ENCODE measurements at places on chromosomes 12 and 14.
A peak's percentile ranks its signal among the peaks of the same experiment; 100 is the strongest.

GRCh38 chr12:4137441-4137840, 136.1 kb upstream of the CCND2 start:
- no peak for DNase-seq

DNA sequence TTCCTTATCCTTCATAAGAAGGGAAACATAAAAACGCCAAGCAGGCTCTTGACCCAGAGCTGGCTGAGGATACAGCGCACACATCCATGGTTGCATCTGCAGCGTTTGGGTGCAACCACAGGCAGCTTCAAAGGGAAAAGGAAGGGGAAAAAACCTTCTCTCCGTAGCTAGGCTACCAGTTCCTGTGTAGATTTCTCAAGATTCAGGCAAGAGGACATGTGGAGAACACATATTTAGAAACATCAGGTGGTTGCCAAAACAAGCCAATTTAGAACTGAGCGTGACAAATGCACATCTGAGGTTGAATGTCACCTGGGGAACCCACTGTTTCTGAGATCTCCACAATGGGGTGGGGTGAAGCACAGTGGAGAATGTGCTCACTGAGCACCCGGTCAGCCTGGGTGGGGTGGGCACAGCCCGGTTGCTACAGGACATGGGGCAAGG, 78.3 kb upstream of the BDKRB2 start:
- no peak for DNase-seq

GRCh38 chr12:109822951-109823411, 10.2 kb downstream of the TRPV4 start:
- peak; percentile 32 for DNase-seq

DNA sequence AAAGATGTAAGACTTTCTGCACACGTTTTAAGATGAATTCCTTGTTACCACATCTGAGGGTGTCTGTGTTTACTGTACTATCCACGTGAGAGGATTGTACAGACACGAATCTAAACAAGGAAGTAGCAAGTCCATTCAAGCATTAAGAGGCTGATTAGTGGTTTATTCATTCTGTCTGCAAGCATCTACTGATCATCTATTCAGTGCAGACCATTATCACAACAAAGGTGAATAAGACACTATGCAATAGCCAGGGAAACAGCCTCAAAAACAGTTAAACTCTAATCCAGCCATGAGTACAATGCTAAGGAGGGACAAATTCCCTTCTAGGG, 111.6 kb upstream of the PZP start:
- no peak for DNase-seq

DNA sequence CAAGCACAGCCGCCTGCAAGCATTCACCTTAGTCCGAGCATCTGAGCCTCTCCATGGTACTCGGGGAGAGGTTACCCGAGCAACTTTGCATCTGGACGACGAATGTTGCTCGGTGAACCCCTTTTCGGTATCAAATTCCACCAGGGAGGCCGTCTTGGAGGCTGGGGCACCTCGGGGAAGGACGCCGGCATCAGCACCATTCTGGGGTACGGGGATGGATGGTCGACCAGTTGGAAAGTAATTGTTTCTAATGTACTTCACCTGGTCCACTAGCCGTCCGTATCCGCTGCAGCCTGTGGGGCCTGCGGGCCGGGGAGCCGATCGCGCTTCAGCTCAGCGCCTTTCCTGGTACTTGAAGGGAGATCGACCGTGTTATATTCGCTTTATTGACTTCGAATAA, 161.7 kb upstream of the RTL1 start:
- DNase-seq, result no peak

DNA sequence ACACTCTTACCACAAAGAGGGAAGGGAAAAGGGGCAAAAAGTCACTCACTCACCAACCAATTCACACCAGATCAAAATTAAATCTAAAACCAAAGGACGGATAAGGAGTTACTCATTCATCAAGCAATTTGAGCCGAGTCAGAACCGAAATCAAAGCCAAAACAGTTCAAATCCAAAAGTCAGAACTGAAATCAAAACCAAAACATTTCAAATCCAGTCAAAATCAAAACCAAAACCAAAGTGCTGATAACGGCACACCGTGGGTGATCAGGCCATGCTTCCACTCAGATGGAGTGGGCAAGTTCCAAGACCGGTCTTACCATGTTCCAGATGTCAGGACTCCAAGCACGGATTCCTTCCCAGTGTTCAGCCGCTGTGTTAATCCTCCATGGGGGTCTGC, 139.5 kb downstream of the SLC38A6 start:
- DNase-seq, result no peak

DNA sequence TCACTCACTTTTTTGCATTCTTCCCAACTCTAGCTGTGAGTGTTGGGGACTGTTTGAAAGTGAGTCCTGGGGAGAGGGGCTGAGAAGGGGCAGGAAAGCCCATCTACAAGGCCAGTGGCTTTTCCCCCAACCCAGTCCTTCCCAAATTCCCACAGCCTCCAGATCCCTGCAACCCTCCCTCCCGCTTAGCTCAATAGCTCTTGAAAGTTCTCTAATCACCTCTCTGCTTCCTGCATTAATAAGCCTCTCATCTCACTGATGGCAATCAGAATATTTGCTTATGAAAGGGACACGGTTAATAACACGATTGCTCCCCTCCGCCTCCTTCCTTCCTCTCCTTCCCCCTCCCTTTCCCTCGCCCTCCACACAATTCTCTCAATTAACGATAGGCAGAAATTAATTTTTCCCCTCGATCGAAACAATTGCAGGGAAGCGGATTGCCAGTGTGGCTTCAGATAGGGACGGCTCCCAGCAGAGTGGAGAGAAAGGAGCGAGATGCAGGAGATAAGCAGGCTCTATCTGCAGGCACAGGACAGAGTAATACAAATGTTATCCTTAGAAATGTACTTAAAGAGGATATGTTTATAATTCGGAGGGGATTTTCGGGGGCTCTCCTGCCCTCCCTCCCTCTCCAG, 15.1 kb upstream of the GPATCH2L start:
- DNase-seq, result no peak

DNA sequence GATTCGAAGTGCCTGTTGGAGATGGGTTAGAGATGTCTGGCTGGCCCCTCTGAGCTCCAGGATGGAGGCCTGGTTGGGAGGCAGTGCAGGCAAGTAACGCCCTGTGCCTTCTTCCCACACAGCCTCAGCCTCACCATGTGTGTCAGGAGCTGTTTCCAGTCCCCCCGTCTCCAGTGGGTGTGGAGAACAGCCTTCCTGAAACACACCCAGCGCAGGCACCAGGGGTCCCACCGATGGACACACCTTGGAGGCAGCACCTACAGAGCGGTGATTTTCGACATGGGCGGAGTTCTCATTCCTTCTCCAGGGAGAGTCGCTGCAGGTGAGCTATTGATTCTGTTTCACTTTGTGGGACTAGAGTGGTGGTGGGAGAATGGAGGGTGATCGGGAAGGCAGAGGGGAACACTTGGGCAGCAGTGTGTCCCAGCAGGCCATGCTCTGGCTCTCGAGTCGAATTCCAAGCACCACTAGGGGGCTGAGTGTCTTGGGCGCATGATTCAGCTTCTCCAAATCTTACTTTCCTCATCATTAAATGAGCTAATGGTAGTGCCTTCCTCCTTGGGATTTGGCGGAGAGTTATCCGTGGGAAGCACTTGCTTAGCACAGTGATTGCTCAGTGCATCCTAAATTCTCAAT, 6.8 kb downstream of the ACAD10 start:
- peak; percentile 60 for DNase-seq

DNA sequence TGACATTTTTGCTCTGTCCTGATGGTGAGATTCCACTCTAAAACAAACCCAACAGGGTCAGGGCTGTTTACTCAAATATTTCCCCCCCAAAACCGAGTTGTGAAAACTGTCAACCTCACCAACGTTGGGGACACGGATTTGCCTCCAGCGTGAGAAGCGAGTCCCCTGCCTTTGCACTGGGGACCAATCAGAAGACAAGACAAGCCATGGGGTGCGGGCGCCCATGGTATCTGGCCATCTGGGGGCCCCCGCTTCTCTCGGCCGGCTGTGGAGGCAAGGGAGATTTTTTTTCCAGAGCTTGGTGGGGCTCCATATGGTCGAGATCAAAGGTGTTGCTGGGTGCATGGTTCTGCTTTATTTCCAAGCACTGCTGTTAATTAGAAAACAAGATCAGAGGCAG, 272.1 kb downstream of the BCL11B start:
- DNase-seq, result no peak

- DNase-seq, result no peak
These were observed 55.4 kb downstream of the DAO start for GRCh38 chr12:108935159-108935763.

- DNase-seq, result no peak
These were observed 75.7 kb downstream of the DIP2B start for GRCh38 chr12:50580436-50580835.

DNA sequence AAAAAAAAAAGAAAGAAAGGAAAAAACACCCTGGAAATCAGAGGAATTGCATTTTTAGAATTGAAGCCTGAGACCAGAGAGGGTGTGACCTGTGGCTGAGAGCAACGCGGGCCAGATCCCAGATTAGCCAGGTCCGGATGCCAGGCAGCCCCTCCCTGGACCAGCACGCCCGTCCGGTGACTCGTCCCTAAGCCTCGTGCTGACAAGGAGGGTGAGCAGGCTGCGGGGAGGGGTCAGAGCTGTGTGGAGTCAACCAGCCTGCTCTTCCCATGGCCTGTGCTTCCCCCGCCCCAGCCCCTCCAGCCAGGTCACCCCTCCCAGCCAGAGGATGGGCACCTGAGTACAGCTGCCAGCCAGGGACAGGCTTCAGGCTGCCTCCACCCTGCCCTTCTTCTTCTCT, 4.2 kb upstream of the KLC1 start:
- DNase-seq, result peak; percentile 90

GRCh38 chr14:31660728-31661127, 99.5 kb downstream of the NUBPL start:
- DNase-seq, result no peak

GRCh38 chr12:46267825-46268582, 839 bp downstream of the SLC38A1 start:
- peak; percentile 53 for DNase-seq

GRCh38 chr12:9372202-9372601, 164.0 kb upstream of the PZP start:
- DNase-seq, result no peak

GRCh38 chr12:90368081-90368480, 586.9 kb downstream of the CCER1 start:
- DNase-seq, result no peak

DNA sequence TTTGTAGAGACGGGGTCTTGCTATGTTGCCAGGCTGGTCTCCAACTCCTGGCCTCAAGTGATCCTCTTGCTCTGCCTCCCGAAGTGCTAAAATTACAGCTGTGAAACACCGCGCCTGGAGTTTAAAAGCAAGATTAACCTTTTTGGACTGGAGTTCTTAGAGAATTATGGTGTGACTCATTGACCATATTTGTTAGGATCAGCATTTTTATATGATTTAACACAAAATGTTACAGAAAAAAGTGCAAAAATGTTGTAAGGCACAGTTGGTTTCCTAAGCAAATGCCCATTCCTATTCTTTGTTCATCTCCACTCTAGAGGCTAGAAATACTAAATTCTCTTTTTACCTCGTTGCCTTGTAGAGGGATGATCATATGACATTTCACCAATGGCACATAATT, 27.6 kb downstream of the SLC35E3 start:
- no peak for DNase-seq

DNA sequence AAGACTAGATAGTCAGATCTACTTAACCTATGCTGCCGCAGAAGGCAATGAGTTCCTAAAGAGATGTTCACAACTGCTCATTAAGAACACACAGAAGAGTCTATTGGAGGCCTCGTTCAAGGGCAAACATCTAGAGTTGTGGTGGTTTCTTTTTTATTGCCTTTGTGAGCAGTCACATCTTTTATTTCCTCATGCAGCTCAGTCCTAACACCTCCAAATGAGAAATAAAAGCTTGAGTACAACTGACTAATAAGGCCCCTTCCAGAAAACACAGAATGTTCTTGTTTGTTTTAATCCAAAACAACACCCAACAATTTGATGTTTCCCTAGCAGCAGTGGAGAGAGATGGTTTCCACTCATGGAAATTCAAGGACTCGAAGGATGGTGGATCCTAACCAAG, 123.5 kb upstream of the NOS1 start:
- DNase-seq, result no peak

- no peak for DNase-seq
These were observed 188.3 kb downstream of the CAPZA3 start for GRCh38 chr12:18926188-18926587.

DNA sequence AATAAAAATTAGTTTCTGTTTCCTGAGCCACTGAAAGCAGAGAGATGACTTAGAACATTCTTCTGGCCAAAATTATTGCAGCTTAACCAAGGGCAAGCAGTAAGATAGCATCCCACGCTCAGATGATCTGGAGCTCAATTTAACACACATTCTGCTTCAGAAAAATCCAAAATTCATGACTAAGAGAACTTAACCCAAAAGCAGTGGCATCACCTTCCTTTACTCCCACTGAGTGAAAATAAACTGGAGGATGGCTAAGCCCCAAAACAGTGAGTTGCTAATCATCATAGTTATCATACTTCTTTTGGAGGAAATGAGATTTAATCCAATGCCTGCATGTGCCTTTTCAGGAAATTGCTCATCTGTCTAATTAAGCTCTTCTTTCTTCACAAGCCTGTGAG, 195.4 kb downstream of the DUSP6 start:
- peak; percentile 46 for DNase-seq

GRCh38 chr12:88418856-88419497, 161.3 kb downstream of the KITLG start:
- peak; percentile 60 for DNase-seq

DNA sequence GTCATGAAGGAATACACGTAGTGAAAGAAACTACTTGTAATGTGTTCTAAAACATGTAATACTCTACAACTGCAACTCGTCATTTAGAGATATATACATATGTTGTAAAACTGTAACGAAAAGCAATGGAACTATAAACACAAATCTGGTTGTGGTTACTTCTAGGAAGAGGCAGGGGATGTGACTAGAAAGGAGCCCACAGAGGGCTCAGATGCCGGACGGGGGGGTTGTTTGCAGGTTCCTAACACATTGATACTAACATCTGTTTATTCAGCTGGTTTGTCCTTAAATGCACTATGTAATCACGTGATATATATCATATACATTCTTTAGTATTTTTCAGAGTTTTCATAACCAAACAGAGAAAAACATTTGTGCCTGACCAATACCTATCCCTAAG, 16.1 kb upstream of the ANHX start:
- DNase-seq, result no peak

DNA sequence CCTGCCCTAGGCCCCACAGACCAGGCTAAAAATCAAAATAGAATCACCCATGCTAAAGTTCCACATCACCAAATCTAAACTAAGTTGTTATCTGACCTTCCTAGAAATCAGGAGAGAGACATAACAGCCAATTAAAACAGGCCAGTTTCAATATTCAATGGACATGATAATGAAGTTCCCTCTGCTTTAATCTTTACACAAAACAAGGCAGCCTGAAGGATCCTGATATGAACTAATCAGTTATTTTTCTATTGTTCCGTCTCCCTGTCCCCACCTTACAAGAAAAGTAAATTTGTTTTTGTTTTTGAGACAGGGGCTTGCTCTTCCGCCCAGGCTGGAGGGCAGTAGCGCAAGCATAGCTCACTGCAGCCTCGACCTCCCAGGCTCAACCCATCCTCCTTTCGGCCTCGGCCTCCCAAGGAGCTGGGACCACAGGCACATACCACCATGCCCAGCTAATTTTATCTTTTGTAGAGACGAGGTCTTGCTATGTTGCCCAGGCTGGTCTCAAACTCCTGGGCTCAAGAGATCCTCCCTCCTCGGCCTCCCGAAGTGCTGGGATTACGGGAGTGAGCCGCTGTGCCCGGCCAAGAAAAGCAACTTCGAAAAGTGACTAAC, 5.4 kb upstream of the CEBPE start:
- DNase-seq, result no peak

Measured in AG20443 (cell line).